Stimulated activated CD8-positive, alpha-beta memory T cell treated with anti-CD3 and anti-CD28 coated beads, Interleukin-2, amount 100 ng/mL, for 1 hour (primary cell): ENCODE measurements at places on chromosomes 3 and 15.

DNA sequence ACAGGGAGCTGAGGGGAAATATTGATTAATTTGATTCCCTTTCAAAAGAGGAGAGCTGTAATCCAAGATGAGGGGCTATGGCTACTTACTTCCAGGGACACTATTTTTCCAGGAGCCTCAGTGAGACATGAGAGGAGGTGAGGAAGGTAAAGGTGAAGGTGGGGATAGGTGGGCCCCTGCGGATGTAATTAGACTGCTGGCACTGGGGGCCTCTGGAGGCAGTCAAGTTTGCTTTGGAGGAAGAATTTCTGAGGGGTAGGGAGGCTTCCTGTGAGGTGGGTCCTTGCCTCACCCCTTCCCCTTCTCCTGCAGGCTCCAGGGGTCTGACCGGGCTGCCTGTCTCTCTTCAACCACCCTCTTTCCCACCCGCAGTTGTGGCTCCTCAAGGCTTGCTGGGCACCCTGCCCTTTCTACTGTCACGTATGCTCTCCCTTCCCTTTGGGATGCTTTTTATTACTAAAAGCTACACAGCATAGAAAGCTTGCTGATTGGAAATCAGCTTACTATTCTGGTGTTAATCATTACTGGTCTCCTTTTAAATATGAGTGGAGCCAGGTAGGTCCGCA, 22.5 kb downstream of the GASK1A start:
- DNase-seq, result no peak

DNA sequence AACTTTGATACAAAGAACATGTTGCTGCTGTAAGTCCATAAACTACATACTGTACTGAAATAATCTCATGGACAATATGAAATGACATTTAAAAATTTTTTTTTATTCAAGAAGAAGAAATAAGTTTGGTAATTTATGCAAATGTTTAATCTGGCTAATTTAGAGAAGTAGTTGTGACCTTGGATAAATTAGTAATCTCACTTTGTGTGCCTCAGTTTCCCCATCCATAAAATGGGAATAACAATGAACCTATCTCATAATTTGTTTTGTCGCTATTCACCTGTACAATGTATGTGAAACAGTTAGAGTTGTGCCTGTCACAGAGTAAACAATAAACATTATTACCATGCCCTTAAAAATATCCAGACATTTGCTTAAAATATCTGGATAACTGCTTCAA, 15.3 kb upstream of the DPH6 start:
- no peak for DNase-seq

DNA sequence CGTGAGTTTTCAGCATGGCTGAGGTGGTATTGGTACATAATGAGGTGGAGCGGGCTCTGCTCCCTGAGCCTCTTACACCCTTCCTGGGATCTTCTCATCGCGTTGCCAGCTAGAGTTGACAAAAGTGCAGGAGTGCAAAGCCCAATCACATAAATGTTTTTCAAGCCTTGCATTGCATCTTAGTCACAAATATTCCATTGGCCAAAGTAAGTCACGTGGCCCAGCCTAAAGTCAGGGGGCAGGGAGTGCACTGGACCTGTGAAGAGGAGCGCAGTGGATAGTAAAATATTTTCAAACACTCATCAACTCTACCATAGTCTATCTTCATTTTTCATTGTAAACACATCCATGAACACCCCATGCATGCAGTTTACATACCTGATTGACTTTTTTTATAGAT, 329.8 kb upstream of the NR2E3 start:
- DNase-seq, result no peak

DNA sequence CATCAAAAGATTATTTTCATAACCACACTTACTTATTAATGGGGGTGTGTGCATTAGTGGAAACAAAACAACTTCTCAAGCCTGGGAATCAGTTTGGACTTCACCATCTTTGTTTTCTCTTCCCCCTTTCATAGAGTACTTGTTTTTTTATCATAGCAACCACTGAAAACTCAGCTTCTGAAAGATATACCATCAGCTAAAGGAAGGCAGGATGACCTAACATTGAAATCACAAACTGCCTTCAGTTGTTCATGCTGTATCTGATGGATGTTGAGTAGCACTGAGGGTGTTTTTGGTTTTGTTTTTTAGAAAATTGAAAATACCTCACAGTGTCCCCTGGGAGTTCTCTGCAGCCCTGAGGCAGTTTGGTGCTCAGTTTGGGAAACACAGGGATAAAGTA, 46.5 kb downstream of the NEK10 start:
- no peak for DNase-seq

DNA sequence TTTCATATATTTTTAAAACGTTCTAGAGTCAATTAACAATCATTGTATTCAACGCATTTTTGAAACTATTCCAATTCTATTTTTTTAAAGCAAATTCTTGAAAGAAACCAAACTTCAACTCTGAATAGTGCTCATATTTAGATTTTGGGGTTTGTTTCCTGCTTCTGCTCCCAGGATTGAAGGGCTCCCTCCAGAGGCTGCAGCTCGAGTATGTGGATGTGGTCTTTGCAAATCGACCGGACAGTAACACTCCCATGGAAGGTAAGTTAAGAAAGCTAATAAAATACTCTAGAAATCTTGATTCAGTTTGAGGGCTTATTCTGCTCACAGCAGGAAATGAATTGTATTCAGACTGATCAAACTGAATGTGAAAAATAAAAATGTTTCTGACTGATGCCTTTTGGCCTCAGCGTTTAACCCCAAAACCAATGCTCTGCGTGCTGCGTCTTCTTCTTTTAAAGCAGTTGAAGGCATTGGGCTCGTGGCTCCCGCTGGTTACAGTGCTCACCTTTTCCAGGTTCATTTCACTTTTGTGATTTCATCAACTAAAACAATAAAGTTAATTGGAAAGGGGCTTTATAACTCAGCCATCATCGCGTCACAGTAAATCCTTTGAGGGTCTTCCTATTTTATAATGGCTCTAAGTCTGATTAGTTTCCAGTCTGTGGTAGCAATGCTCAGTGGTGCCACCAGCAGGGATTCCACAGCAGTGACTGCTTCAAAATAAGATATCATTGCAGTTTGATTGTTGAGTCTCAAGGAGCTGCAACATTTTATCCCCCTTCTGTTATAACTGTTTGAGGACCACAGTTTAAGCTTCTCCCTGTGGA, 80.1 kb downstream of the SSR3 start:
- DNase-seq, result no peak

DNA sequence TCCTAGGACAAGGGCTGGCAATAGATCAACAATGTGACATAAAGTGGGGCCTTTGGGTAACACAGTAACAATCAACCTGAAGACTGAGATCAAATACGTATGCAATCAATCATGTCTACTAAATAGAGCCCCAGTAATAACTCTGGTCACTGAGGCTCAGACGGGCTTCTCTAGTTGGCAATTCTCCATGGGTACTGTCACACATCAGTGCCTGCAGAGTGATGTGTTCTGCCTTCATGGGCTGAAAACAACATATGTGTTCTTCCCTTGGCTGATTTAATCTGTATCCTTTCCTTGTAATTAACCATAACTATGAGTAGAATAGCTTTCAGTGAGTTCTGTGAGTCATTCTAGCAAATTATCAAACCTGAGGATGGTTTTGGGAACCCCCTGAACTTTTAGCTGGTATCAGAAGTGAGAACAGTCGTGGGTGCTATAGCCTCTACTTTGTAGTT, 113.6 kb downstream of the TMCO5A start:
- no peak for DNase-seq

DNA sequence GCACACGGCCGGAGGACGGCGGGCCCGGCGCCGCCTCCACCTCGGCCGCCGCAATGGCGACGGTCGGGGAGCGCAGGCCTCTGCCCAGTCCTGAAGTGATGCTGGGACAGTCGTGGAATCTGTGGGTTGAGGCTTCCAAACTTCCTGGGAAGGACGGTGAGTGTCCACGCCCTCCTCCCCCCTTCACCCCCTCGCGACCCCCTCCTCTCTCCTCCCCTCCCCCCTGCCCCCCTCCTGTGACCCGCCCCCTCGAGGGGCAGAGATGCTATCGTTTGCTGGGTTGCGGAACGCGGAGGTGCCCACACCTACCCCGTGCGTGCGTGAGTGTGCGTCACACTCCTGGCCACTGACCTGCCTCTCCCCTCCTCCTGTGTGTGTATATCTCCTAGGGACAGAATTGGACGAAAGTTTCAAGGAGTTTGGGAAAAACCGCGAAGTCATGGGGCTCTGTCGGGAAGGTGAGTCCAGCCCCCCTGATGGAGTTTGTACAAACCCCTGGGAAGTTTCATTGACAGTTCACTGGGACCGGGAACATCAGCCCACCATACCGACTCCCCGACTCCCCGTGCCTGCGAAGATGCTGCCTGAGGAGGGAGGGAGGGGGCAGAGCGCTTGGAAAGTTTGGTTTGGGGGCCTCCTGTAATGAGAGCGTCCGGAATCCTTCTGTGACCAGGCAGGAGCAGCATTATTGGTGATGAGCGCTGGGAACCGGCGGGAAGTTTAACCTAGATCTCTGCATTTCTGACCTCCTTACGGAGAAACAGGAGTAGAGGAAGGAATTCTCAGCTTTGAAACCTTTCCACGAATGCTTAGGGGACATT, 795 bp upstream of the SCAANT1 start:
- DNase-seq, result peak; percentile 7

DNA sequence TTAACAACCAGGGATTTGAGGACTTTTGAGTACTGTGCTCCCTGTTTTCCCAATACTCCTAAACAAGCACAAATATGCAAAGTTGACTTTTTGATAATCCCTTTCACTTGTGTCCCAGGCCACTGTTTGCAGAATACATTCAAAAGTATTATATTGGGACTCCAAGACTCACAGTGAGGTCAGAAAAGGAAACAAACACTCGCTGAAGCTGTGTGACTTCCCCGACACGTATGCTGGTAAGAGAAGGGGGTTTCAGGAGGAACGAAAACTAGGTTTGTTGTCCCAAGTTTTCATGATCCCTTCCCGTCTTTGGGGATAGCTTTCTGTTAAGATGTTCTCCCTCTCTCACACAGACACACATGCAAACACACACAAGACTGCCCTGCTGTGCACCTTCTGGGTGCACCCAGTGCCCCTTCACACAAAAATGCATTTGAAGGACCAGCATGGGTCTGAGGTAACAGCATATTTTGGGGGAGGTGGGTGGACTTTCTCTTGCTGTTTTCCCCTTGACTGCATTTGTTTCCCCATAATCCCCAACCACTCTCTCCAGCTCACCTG, 225.2 kb upstream of the PRICKLE2 start:
- DNase-seq, result no peak

DNA sequence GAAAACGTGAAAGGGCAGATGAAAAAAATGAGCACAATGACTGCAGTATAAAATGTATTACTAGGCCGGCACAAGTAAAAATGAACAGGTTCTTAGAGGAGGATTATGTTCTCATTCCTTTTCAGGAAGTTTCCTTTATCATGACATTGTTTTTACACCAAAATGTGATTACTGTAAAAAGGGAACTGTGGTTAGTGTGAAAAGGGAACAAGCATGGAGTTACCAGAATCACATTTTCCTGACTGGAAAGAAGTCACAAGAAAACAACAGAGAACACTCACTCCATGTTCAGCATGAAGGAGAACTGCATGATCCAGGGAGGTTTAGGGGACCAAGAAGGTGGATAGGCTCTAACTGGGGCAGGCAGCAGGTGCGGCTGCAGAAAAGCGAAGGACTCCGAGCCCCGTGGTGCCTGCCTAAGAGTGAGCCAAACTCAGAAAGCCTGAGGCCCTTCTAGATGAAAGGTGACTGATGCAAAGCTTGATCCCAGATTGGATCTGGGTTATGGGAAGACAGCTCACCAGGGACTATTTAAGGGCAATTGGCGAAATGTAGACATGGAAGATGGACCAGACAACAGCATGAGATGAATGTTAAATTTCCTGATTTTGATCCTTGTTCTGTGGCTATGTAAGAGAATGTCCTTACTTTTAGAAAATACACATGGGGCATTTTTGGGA, 77.3 kb downstream of the CCR1 start:
- DNase-seq, result no peak

DNA sequence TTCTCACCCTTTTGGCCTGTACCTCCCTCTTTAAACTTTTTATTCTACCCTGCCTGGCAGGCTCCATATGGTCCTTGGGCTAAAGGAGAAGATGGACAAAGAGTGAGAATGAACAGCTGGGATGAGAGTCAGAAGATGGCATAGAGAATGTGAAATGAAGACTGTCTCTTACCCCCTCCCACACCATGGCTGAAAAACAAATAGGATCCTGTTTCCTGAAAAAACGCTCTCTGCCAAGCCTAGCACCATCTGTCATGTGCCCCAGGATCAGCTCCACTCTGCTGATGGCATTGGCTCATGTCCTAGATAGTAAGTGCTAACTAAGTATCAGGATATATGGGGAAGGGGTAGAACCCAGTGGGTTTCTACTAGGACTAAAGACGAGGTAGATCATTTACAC, 238.6 kb downstream of the MEX3B start:
- no peak for DNase-seq

DNA sequence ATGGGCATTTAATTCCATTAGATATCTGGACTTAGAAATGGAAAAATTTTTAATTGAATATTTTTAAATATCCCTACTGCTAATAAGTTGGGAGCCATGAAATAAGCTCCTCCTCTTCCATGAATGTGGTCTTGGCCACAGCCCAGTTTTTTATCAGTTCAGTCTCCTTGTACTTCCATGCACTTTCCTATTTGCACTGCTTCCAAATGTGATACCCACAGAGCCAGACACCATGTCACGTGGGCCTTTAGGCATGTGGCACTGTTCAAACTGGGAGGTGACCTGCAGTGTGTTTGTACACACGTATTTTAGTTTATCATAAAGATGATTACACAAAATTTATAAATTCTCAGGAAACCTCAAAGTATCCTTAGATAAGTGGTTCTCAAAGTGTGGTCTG, 80.1 kb upstream of the DGKG start:
- no peak for DNase-seq

GRCh38 chr3:107604057-107604822, 81.5 kb downstream of the BBX start:
- DNase-seq, result no peak

DNA sequence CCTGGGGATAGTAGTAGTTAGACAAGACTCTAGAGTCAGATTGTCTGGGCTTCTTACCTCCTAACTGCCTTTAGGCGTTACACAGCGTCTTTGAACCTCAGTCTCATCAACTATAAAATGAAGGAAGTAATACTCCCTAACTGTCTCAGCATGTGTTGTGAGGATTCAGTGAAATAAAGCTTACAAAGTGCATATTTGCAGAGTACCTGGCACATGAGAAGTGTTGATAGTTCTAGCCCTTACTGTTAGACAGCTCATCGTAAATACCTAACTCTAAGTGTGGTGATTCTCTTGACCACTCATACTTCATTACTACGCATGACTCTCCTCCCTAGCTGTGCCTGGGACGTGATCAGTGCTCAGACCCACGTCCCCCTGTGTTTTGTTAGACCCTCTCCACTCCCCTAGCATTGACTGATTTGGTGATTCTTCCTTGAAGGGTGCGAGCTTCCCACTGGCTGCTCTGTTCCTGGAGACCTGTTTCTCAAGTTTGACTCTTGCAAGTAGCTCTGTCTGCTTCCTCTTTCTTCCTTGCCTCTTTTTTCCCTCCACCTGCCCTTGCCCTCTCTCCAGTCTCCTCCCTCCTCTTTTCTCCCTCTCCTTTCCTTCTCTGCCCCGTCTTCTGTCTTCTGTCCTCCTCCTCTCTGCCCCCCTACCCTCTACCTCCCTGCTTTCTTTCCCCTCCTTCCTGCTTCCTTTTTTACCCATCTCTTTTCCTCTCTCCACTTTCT, 124.2 kb downstream of the SLC25A26 start:
- DNase-seq, result no peak
